ENCODE measurements at places on chromosomes 2 and 18. TPM values are rescaled to one million over a fixed set of nuclear protein-coding genes. Genes with fewer than 3 reads are reported as not detected.

DNA sequence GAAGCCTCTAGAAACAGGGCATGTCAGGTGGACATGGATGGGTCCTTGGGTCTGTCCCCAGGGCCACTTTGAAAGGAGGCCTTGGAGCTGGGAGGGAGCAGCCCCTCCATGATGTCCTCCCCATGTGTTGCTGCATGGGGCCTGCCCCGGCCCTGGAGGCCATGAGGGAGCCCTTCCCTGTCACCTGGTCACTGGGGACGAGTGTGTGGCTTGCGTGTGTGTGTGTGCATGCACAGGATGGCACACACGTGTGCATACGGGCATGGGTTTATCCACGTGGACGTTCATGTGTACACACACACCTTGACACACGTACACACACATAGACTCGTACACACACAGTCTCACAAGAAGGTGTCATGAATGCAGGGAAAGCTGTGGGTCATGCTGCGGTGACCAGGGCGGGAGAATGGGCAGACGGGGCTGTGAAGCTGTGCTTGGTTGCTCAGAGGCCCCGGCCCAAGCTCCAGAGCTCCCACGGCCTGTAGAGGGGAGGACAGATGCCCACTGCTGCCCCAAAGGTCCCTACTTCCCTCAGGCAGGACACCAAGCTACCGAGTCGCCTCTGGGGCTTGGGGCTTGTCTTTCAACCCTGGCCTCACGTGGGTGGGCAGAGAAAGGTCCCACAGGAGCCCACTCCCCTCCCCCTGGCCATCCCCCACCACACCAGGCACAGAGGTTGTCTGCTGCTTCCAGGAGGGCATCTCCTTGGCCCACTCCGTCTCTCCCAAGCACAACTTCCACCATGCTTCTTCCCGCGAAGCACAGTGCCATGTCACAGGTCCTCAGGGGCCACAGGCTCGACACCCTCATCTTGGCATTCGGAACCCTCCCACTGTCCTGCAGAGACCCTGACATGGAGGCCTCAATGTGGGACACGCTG is 42.3 kb upstream of the GPC1 start:
- no peak overlapping the region for H3K4me3 ChIP-seq
- H3K36me3 ChIP-seq = no peaks in the 10 kb centered on the region
- no peak overlapping the region for H3K27ac ChIP-seq
- DNase-seq = no peak
- H3K27me3 ChIP-seq = no peaks in the 10 kb centered on the region
- no peaks in the 10 kb centered on the region for H3K4me1 ChIP-seq

GRCh38 chr2:181607629-181608590 is 49.0 kb downstream of the CERKL start:
- no peak for DNase-seq
- H3K27ac ChIP-seq = no peak overlapping the region
- no peaks in the 10 kb centered on the region for H3K27me3 ChIP-seq
- no peak overlapping the region for H3K4me3 ChIP-seq

DNA sequence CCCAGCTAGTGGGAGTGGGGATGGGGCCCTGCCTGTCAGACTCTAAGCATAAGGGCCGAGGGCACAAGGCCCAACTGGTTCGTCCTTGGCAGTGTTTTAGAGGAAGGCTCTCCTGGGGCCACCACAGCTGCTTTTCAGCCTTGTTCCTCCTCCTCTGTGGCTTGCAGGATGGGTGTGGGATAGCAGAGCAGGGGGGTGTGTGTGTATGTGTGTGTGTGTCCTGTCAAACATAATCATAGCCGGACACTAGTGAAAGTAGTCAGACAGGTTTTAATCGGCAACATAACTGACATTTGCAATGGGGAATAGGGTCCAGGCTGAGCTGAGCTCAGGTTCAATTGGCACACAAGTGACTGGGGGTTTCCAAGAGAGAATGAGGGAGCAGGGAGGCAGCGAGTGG is 114.2 kb downstream of the SEPTIN10 start:
- H3K4me1 ChIP-seq = peaks cover 10% of the 10 kb centered on the region
- H3K36me3 ChIP-seq = no peaks in the 10 kb centered on the region
- H3K4me3 ChIP-seq = no peak overlapping the region
- DNase-seq = no peak
- H3K27me3 ChIP-seq = no peaks in the 10 kb centered on the region

DNA sequence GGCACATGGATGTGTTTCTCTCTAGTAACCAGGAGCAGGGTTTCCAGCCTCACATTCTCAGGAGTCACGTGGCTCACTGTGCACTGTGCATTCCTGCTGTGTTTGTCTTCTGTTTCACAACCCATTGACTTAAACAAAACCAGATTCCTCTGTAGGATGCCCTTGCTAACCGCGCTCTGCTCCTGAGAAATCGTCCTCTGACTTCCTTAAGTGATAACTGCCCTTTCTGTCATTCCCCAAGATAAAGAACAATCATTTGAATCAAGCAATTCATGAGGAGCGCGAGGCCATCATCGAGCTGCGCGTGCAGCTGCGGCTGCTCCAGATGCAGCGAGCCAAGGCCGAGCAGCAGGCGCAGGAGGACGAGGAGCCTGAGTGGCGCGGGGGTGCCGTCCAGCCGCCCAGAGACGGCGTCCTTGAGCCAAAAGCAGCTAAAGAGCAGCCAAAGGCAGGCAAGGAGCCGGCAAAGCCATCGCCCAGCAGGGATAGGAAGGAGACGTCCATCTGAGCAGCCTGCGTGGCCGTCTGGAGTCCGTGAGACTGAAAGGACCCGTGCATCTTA is 60.2 kb downstream of the RALBP1 start:
- peaks cover 88% of the 10 kb centered on the region for H3K36me3 ChIP-seq
- no peaks in the 10 kb centered on the region for H3K4me1 ChIP-seq
- no peak overlapping the region for H3K27ac ChIP-seq
- no peak overlapping the region for H3K4me3 ChIP-seq

DNA sequence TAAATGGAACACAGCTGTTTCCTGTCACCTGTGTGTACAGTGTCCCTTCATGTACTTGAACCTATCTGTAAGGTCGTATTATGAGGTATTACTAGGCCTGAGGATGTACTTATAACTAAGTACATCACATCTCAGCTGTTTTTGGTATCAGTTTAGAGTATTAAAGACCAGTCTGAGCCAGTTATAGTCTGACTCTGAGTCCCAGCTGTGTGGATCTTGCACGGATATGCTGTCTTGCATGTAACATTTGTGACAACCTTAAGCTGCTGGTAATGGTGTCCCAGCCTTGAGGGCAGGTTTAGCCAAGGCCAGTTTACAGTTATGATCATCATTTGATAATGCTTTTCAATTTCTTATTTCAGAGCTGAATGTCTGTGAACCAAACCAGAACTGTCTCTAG is 496.3 kb downstream of the SLC4A3 start:
- H3K4me3 ChIP-seq = no peak overlapping the region
- DNase-seq = no peak
- H3K27ac ChIP-seq = no peak overlapping the region
- H3K27me3 ChIP-seq = no peaks in the 10 kb centered on the region

CRYGD gene
- not detected for total RNA-seq

DNA sequence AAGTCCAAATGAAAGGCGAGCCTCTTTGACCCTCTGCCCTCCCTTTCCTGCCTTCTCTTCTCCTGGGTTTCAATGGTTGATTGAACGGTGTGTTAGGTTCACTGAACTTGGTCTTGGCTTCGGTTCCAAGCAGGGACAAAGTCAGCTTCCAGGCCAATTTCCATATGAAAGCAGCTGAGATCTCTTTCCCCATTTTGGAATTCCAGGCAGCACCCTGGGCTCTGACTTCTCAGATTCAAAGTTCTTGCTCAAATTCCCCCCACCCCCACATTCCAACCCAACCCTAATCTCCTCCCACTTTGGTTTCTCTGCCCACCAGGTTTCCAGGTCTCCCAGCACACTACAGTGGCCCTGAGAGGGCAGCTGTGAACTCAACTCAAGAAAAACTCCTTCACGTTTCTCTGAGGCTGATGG is 231.0 kb downstream of the INSIG2 start:
- H3K27ac ChIP-seq = no peak overlapping the region
- no peaks in the 10 kb centered on the region for H3K36me3 ChIP-seq
- H3K4me3 ChIP-seq = no peak overlapping the region
- no peak for DNase-seq

LRRTM1 gene
- total RNA-seq = 0.09 TPM

- H3K27me3 ChIP-seq = no peaks in the 10 kb centered on the region
- DNase-seq = no peak
- H3K4me3 ChIP-seq = no peak overlapping the region
- H3K4me1 ChIP-seq = no peaks in the 10 kb centered on the region
- no peak overlapping the region for H3K27ac ChIP-seq
- no peaks in the 10 kb centered on the region for H3K36me3 ChIP-seq
Measured at GRCh38 chr2:102091908-102092307, 50.6 kb upstream of the IL1R1 start.

DNA sequence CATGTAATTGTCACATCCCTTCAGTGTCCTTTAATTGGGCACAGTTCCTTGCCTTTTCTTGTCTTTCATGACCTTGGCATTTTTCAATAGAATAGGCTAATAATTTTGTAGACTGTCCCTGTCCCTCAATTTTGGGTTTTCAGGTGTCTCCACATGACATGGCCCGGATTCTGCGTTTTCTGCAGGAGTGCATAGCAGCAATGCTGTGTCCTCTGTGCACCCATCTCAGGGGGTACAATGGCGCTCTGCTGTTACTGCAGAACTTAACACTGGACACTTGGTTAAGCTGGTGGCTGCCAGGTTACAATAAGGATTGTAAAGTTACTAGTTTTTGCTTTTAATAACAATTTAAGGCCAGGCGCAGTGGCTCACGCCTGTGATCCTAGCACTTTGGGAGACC is 51.3 kb downstream of the INPP5D start:
- no peak overlapping the region for H3K4me3 ChIP-seq
- H3K4me1 ChIP-seq = no peaks in the 10 kb centered on the region
- no peak overlapping the region for H3K27ac ChIP-seq
- H3K27me3 ChIP-seq = no peaks in the 10 kb centered on the region
- DNase-seq = no peak

MC4R gene
- not detected for total RNA-seq

GRCh38 chr2:237289139-237289538 is 124.8 kb downstream of the COL6A3 start:
- no peaks in the 10 kb centered on the region for H3K27me3 ChIP-seq
- peaks cover 29% of the 10 kb centered on the region for H3K4me1 ChIP-seq
- no peak overlapping the region for H3K4me3 ChIP-seq

GRCh38 chr2:134690629-134691215 is 28.1 kb downstream of the TMEM163 start:
- no peaks in the 10 kb centered on the region for H3K27me3 ChIP-seq
- no peaks in the 10 kb centered on the region for H3K4me1 ChIP-seq
- no peak overlapping the region for H3K27ac ChIP-seq
- H3K36me3 ChIP-seq = no peaks in the 10 kb centered on the region

DNA sequence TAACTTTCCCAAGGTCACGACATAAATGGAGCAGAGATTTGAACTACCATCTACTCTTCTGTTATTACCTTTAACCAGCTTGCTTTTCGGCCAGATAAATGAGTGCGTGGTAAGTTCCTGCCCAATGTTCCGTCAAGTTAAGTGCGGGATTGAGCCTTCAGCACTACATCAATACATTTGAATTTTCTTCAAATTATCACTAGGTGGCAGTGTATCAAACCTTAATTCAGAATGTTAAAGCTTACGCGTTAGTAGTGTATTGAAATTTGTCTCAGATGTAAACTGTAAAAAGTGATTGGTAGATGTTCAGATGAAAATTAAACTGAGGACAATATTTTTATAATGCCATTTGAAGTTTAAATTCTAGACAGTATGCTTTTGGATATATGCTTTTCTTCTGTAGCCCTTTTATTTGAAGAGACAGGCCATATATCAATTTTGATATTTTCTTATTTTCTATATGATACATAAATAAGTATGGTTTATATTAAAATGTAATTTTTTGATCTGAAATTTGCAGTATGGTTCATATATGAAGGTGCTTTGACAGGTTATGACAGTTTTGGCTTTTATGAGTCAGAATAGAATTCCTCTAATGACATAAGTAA is 681.3 kb downstream of the ADCYAP1 start:
- no peaks in the 10 kb centered on the region for H3K4me1 ChIP-seq
- no peak overlapping the region for H3K27ac ChIP-seq
- no peak overlapping the region for H3K4me3 ChIP-seq
- H3K36me3 ChIP-seq = no peaks in the 10 kb centered on the region

GRCh38 chr2:96236882-96237281 is 28.3 kb upstream of the STARD7 start:
- H3K4me3 ChIP-seq = no peak overlapping the region
- H3K27me3 ChIP-seq = no peaks in the 10 kb centered on the region
- H3K4me1 ChIP-seq = peaks cover 25% of the 10 kb centered on the region
- H3K27ac ChIP-seq = no peak overlapping the region

DNA sequence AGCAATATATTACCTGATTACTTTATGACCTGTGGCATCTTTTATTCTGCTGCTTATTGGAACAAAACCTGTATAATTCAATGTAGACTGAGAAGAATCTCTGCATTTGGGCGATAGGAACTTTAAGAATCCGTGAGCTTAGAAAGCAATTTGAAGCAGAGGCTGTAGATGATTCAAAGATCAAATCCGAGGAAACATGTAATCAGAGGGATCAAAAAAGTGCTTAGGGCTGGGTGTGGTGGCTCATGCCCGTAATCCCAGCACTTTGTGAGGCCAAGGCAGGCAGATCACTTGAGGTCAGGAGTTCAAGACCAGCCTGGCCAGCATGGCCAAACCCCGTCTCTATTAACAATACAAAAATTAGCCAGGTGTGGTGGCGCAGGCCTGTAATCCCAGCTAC is 198.4 kb downstream of the MTX2 start:
- H3K27me3 ChIP-seq = no peaks in the 10 kb centered on the region
- H3K36me3 ChIP-seq = no peaks in the 10 kb centered on the region
- H3K27ac ChIP-seq = no peak overlapping the region
- no peak overlapping the region for H3K4me3 ChIP-seq

DNA sequence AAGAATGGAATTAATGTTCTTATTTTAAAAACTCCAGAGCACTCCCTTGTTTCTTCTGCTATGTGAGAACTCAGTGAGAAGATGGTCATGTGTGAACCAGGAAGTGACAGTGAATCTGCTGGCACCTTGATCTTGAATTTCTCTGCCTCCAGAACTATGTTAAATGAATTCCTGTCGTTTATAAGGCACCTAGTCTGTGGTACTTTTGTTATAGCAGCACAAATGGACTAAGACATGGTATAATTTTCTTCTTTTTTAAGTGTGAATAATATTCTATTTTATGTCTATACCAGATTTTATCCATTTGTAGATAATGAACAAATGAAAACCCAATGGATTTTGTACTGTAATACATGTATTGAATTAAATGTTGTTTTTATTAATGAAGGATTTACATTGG is 601.9 kb upstream of the REG3G start:
- H3K27me3 ChIP-seq = no peaks in the 10 kb centered on the region
- no peak overlapping the region for H3K4me3 ChIP-seq
- no peaks in the 10 kb centered on the region for H3K4me1 ChIP-seq
- DNase-seq = no peak

DNA sequence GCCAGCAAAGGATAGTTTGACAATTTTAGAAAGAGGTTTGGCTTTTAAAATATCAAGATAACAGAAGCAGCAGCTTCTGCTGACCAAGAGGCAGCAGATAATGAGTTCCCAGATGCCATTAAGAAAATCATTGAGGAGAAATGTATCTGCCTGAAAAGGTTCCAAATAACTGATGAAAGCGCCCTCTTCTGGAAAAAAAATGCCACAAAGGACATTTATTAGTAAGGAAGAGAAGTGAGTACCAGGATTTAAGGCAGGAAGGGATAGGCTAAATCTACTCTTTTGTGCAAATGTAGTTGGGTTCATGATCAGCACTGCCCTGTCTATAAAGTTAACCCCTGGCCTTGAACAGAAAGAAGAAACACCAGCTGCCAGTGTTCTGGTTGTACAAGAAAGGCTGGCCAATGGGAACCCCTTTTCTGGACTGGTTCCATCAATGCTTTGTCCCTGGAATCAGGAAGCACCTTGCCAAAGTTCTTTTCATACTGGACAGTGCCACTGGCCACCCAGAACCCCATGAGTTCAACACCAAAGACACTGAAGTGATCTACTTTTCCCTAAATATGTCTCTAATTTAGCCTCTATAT is 40.6 kb downstream of the DHX57 start:
- H3K4me1 ChIP-seq = no peaks in the 10 kb centered on the region
- no peak for DNase-seq
- H3K27me3 ChIP-seq = no peaks in the 10 kb centered on the region
- H3K36me3 ChIP-seq = peaks cover 62% of the 10 kb centered on the region
- peak overlapping the region; percentile 69 for H3K27ac ChIP-seq
- no peak overlapping the region for H3K4me3 ChIP-seq
